ENCODE measurements at places on chromosomes 16 and 17.

DNA sequence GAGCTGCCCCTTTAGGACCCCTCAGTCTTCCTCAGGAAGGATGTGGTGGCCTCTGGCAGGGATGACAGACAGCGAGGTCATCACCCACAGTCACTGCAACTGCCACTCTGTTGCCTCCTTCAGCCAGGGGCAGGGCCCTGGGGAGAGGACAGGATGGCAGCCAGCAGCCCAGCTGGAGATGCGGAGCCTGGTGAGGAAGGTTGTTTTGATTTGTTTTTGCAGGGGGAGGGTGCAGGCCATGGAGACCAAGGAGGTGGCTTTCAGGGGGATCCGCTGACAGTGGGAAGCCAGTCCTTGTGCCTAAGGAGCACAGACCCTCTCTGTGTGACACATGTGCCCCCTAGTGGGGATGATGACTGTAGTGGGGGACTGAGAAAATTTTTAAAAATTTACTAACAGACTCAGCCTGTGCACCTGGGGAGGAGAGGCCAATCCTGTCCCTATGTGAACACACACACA is 7.4 kb downstream of the PRCD start:
- DNase-seq, result no peak

- no peak for DNase-seq
These were observed 11.5 kb downstream of the UBALD2 start for GRCh38 chr17:76276461-76277299.

- DNase-seq, result no peak
These were observed 320.7 kb downstream of the SEC14L1 start for GRCh38 chr17:77461277-77462057.

GRCh38 chr17:17467016-17467415 is 9.8 kb upstream of the MED9 start:
- DNase-seq, result no peak

GRCh38 chr17:44360826-44361225 is 2.8 kb downstream of the FAM171A2 start:
- no peak for DNase-seq

GRCh38 chr17:44844390-44844830 is 3.3 kb upstream of the HIGD1B start:
- no peak for DNase-seq

DNA sequence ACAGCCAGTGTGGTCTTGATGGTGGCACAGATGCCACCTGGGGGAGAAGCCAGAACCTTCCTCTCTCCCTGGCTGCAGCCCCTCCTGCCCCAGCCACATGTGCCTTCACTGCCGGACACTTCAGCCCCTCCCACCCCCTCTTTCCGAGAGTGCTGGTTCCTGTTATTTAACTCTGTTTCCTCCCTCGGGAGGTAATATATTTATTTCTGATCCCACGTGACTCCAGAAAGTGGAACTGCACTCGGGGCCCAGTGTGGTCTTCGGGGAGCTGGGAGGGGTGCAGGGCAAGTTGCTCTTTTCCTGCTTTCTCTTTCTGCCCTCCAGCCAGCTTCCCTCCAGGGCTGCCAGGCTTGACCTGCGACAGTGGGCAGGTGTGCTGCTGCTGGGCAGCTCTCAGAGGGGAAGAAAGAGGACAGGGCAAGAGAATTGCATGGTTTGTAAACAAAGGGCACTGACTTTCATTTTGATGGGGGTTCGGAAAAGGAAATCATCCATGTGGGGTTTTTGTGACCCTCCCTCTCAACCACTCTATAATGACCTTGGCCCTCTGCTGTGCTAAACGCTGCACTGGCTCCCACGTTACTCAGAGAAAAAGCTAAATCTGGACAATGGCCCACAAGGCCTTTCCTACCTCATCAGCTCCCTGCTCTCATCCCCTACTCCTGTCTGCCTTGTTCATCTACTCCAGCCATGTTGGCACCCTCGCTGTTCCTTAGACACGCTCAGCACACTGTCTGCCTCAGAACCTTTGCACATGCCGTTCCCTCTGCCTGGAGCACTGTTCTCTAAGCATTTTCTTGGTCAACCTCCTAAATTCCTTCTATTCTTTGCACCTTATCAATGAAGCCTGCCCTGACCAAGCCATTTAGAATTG is 8.2 kb upstream of the CIITA start:
- DNase-seq, result no peak

- DNase-seq, result no peak
These were observed 113.5 kb upstream of the FAM20A start for GRCh38 chr17:68714676-68715075.

DNA sequence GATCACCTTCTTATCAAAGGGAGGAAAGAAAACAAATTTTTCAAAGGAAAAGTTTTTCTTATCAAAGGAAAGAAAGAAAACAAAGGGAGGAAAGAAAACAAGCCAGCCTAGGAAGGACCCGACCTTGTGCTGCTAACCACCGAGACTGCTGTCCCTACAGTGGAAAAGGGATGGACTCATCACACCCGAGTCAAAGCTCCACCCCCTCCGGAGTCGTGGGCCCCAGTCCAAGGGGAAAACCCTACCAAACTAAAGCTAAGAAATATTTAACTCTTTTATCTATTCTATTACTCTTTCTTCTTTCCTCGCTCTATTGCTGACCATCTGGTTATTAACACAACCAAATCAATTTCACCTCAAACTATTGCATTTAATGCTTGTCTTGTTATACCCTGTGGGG is 6.1 kb upstream of the ENDOV start:
- DNase-seq, result no peak

DNA sequence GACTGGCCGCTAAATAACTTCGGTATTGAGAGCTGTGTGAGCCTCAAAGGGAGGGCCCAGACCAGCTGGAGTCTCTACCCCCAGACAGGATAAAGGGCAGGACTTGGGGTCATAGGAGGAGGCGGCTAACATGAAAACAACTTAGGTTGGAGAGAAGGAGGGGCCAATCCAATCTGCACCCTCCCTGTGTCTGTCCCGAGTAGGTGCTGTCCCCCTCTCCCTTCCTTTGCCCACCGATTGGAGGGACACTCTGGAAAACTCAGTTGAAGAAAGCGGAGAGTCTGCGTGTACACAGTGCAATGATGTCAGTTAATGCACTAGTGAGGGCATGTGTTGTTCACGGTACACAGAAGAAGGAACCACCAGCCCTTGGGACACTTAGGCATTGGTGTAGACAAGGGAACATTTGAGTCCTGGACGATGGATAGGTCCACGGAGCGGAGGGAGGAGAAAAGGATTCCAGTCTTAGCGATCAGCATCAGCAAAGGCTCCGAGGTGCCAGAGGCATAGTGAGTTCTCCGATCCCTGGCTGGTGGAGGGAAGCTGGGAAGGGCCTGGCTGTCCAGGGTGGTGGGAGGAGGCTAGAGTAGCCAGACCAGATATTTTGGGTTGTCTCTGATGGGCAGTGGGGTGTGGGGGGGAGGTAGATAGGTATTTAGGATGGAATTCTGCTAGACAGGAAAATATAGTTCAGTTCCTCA is 761 bp downstream of the NOL3 start:
- DNase-seq, result no peak

- DNase-seq, result no peak
These were observed 39.3 kb upstream of the TAC4 start for GRCh38 chr17:49887086-49887743.

GRCh38 chr17:43877451-43878155 is 29.7 kb downstream of the MPP2 start:
- DNase-seq, result no peak

Measured in stimulated activated CD4-positive, alpha-beta T cell treated with anti-CD3 and anti-CD28 coated beads, TNF-alpha, amount 100 ng/mL, for 4 hours (primary cell).